ENCODE measurements at places on chromosomes 2 and 18. TPM values are rescaled to one million over a fixed set of nuclear protein-coding genes. Genes with fewer than 3 reads are reported as not detected.

The CXCR1 gene
- 14.5 TPM for polyA plus RNA-seq

The LRRC30 gene
- polyA plus RNA-seq: not detected

The ORMDL1 gene
- polyA plus RNA-seq: 35.8 TPM

The FEZ2 gene
- polyA plus RNA-seq: 29.6 TPM

The GPR75 gene
- polyA plus RNA-seq: 2.7 TPM

DNA sequence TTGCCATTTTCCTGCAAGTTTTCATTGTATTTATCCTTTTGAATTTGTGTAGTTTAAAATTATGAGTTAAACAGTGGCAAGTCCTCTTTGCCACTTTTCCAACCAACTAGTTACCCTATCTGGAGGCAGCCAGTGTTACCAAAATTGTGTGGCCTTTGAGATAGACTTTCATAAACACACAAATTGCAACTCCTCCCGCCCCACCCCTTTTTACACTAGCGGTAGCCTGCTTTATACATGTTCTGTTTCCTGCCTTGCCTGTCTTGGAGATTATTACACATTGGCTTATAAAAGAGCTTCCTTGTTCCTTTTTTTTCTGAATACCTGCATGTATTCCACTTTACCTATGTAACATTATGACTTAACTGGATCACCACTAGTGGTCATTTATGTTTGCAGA is 56.5 kb downstream of the RPIA start:
- no peak for DNase-seq
- no peaks in the 10 kb centered on the region for H3K4me1 ChIP-seq
- no peaks in the 10 kb centered on the region for H3K36me3 ChIP-seq
- H3K27me3 ChIP-seq: no peaks in the 10 kb centered on the region
- H3K4me3 ChIP-seq: no peak overlapping the region

DNA sequence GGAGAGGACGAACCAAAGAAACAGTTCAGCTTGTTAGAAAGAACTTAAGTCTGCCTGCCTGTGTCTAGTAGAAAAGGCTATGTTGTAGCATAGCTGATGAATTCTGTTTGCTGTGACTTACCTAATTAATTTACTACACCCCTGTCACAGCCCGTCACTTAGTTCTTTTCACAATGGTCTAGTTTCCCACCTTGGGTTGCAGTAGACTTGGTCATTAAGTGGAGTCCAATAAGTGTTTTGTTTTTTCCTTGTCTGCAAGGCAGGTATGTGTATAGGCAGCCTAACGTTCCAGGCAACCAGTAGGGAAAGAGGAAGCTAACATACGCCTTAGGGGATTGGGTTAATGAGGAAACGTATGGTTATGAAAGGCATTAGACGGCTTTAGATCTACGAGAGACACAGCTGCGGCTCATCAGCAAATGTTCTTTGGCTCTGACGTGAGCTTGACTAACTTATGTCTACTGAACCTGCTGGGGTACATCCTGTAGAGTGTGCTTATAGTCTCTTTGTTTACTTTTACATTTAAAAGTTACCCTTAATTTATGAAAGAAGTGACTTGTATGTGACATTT is 180.1 kb downstream of the PRPF40A start:
- no peak overlapping the region for H3K4me3 ChIP-seq
- no peak for DNase-seq
- no peak overlapping the region for H3K27ac ChIP-seq
- peaks cover 9% of the 10 kb centered on the region for H3K4me1 ChIP-seq

DNA sequence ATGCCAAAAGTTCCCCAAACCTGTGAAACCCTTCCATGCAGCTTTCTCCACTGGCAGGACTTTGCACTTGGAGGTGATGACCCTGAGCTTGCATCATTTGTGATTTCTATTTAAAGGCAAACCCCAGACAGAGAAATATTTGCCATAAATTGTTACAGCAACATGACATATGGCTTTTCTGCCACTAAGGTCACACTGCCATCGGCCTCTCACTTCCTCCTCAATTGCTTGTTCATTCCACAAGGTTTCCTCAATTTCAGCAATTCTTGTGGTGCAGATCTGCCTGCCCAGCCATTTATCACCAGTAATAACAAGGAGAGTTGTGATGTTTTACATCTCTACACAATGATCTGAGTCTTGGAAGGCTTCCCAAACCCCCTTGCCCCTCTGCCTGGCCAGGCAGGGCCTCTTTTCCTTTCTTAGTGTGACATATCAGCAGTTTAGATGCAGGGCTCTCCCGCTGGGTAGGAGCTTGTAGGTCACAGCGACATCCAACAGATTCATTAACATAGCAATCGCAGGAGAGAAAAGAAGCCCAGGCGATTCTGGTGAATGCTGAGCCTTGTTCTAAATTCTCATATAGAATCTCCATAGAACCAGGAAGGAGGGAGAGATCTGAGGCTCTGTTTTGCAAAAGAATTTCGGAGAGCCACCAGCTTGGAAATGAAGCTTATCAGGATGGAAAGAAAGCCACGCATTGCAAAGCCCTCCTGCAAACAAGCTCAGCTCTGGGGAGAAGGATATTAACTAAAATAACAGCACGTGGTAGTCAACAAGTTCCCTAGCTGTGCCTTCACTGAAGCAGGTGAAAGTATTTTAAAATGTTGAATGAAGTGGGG is 46.7 kb upstream of the ITGA6 start:
- no peak overlapping the region for H3K4me3 ChIP-seq
- no peaks in the 10 kb centered on the region for H3K4me1 ChIP-seq
- no peaks in the 10 kb centered on the region for H3K36me3 ChIP-seq
- no peak overlapping the region for H3K27ac ChIP-seq

DNA sequence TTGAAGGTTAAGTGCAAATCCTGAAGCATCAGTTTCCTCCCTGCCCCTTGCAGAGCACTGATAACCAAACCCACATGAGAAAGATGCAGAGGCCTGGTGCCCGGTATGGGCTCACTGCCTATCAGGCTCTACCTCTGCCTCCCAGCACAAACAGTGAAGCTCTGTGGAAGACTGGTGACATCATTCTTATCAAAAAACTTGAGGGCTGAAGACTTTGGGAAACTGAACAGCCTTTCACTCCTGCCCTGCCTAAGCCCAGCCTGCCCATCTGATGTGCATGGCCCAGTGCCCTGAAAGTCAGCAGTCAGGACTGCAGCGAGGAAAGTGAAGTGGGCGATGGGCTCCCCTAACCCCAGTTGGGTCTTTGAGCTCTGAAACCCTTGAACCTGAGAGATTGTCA is 174.8 kb upstream of the ARL4C start:
- DNase-seq: no peak
- H3K27ac ChIP-seq: no peak overlapping the region
- peaks cover 38% of the 10 kb centered on the region for H3K4me1 ChIP-seq
- H3K4me3 ChIP-seq: no peak overlapping the region

DNA sequence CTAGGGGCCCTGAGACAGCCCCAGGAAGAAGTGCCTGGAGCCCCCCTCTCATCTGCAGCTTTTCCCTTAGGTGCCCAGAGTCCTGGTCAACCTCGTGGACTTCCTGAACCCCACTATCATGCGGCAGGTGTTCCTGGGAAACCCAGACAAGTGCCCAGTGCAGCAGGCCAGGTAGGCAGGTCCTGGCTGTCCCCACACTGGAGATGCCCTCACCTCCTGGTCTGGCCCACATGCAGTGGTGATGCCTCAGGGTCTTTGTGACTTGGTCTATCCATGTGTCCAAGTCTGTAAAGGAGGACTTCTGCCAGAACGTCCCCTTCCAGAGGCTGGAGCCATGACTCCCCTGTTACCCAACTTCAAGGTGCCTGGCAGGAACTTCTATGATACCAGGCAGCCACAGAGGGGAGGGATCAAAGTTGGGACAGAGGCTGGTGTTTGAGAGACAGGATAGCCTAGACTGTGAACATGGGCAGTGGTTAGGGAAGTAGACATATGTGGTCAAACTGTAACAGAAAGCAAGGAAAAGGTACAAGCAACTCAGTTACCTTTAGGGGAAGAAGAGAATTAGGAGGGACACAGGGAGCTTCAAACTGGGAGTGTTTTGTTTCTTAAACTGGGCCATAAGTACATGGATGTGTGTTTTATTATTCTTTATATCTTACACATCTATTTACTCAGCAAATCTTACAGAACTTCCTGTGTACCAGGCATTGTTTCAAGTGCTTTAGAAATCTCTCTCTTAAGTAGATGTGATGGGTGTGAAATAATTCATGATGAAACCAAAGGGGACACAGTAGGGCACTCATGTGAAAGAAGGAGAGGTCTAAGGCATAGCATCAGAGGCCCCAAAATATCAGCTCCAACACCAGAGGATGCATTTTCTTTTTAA is 107.1 kb downstream of the PLB1 start:
- H3K4me3 ChIP-seq: no peak overlapping the region
- no peak for DNase-seq

GRCh38 chr2:69652206-69652605 is 8.7 kb upstream of the AAK1 start:
- H3K36me3 ChIP-seq: no peaks in the 10 kb centered on the region
- H3K4me1 ChIP-seq: peaks cover 17% of the 10 kb centered on the region
- peak; percentile 77 for DNase-seq
- H3K4me3 ChIP-seq: no peak overlapping the region
- H3K27me3 ChIP-seq: no peaks in the 10 kb centered on the region
- peak overlapping the region; percentile 76 for H3K27ac ChIP-seq

GRCh38 chr2:44642123-44642857 is 280.5 kb downstream of the CAMKMT start:
- no peak overlapping the region for H3K4me3 ChIP-seq
- H3K27me3 ChIP-seq: no peaks in the 10 kb centered on the region
- no peak overlapping the region for H3K27ac ChIP-seq
- no peaks in the 10 kb centered on the region for H3K36me3 ChIP-seq

DNA sequence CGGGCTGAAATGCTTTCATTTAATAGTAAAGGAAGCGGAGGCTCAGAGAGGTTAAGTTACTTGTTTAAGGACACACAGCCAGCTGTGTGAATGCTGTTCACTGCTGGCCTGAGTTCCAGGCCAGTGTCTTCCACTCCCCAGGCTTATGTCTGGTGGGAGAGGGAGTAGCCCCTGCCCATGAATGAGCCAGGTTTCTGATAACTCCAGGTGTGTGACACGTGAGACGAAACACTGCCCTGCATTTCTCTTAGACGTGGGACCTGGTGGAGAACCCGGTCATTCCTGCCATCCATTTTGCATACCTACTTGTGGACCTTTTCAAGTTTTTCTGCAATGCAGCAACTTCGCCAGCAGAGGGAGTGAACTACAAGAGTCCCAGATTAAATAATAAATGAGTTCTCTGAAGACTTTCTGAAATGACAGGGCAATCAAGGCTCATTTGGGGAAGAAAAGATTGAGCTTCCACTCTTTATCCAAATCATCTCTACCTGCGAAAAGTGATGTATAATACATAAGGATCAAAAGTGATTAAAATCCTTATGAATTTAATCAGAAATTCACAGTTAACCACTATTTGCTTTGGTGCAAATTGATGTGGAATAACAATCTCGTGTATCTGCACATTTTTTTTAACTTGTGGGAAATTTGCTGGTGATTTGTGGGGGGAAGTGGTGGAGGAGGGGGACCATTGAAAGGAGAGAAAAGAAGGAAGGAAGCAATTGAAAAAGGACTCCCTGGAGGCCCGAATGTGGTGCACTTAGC is 79.4 kb upstream of the ASB18 start:
- H3K27ac ChIP-seq: no peak overlapping the region
- DNase-seq: peak; percentile 53
- H3K4me3 ChIP-seq: no peak overlapping the region
- no peaks in the 10 kb centered on the region for H3K4me1 ChIP-seq
- no peaks in the 10 kb centered on the region for H3K27me3 ChIP-seq

All from keratinocyte (primary cell).